Naive thymus-derived CD4-positive, alpha-beta T cell (primary cell): ENCODE measurements at places on chromosomes 2 and 18. TPM values are rescaled to one million over a fixed set of nuclear protein-coding genes. Genes with fewer than 3 reads are reported as not detected.

LAMA3 gene
- polyA plus RNA-seq: not detected

POTEE gene
- polyA plus RNA-seq: 0.08 TPM

CXCR4 gene
- 368 TPM for polyA plus RNA-seq

AGAP1 gene
- not detected for polyA plus RNA-seq

RAB6C gene
- not detected for polyA plus RNA-seq

SLC4A3 gene
- not detected for polyA plus RNA-seq

DNAH7 gene
- polyA plus RNA-seq: not detected

TWIST2 gene
- not detected for polyA plus RNA-seq

ZNF519 gene
- 10.4 TPM for polyA plus RNA-seq

DNA sequence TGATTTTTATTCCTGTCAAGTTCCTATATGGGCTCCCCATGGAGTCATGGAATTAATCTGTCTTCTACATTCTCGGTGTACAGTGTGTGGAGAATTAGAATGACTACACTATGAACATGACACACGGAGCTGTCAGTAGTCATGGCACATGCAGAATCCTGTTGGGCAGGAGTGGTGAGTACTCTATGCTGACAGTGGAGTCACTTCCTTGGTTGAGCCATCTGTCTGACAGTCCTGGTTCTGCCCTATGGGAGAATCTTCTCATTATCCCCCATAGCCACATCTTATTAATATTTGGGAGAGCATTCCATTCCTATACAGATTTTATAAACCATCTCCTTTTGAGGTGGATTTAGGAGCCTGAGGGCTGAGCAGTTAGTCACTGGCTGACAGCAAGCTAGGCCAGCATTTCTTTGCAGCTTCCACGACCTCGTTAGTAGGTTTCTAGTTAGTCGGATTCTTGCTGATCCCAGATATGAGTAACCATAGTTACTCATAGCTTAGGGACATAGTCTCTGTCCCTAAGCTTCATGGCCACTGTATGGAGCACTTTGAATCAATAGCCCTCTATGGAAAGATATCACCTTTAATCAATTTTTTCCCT lies 90.6 kb downstream of the MDH1 start:
- no peak for DNase-seq

DNA sequence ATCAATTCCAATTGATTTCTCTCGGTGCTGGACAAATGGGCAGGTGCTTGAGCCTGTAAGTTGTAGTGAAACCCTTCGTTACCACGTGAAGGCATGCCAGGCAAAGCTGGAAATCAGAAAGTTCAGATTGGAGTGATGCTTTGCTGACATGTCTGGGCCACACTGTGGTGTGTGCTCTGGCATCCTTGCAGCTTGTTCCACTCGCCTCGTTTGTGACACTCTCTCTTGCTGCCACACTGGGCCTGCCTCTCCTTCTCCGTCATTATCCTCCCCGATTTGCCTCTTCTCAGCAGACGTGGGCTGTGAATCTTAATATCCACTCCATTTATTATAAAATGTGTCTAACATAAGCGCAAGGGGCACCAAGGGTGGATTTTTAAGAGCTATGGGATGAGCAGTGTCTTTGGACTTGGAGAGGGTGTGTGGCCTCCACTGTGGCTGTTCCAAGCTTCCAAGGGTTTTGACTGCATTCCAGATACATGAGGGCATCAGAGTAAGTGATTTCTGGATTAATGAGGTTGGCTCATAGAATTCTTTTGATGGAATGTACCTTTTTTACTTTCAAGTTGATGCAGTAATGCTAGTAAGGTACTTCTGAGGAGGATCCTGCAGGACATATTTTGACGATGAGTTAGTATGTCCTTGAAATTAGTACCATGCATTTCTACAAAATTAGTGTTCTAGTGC lies 238.8 kb downstream of the TPGS2 start:
- no peak for DNase-seq

DNA sequence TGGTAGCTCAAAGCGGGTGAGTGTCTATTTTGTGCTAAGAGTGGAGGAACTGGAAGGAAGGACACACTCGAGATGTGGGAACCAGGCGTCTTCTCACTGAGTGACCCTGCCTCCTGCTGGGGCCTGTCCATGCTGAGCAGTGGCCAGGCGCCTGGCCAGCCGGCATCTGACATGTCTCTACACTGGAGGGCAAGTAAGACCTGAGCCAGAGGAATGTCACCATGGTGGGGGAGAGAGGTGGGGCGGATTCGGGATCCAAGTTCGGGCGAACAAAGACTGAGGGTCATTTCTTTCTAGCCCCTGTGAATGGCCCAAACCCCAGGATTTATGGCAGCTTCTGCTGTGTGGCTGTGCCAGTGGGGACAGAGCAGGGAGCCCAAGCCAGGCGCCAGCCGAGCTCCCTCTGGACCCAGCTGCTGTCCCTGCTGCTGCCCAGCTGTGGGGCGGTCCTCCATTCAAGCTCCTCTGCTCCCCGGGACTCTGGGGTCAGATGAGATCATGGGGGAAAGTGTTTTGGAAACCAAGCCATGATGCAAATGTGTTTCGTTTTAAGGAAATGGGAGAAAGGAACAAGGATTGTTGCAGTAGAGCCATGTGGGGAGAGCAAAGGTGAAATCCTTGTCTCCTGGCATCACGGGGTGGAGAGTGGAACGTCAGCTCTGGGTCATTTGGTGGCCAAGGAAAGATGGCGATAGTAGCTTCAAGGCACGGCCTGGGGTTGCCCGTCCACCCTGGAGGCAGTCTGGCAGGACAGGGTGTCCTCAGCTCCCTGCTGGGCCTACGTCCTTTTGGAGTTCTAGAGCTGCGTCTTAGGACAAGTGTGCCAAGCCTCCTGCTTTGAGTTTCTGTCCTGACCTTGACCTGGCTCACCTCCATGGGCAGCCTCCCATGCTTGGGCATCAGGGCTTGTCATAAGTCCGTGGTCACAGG lies 8.1 kb downstream of the ACKR3 start:
- DNase-seq: no peak

GRCh38 chr2:77721593-77721992 lies 199.4 kb upstream of the LRRTM4 start:
- no peak for DNase-seq

- no peak for DNase-seq
These were observed 28.4 kb downstream of the IMPA2 start for GRCh38 chr18:12009581-12010140.

DNA sequence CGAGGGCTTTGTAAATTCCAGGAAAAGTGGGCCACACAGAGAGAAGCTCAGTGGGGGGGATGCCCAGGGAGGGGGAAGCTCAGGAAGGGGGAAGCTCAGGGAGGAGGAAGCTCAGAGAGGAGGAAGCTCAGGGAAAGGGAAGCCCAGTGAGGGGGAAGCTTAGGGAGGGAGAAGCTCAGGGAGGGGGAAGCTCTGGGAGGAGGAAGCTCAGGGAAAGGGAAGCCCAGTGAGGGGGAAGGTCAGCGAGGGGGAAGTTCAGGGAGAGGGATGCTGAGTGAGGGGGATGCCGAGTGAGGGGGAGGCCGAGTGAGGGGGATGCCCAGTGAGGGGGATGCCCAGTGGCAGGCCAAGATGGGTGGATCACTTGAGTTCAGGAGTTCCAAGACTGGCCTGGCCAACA lies 821 bp upstream of the CHRNG start:
- DNase-seq: no peak

DNA sequence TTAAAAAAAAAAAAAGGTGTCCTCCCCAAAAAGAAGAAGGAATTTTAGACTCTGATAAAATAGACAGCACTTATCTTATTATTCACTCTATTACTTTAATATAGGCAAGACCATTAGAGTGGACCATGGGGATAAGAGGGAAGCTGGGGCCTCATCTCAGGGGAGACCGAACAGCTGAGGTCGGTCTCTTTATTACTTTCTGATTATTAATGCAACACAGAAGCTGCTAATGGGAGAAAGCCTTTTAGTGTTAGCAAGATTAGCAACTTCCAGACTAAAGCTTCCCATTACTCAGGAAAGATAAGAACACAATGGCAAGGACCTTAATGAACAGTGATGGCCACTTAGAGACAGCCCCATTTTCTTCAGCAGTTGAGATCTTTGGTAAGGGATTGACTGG lies 135.5 kb downstream of the TMEFF2 start:
- no peak for DNase-seq

GRCh38 chr2:122737429-122738077 lies 982.1 kb downstream of the TSN start:
- DNase-seq: no peak

DNA sequence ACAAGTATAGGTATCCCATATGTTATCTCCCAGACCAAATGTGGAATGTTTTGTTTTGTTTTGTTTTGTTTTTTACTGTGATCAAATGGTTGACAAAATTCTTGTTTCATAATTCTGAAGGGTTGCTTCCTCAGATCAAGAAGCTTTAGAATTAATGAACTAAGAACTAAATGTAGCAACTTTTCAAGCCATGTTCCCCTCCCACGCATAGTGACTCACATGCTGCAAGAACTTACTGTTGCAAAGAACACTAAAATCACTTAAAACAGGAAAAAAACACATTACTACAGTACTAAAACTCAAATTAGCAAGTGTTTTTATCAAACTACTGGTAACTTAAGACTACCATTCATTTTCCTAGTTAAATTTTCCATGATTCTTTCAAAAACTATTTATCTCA lies 30.6 kb downstream of the HNRNPLL start:
- DNase-seq: no peak

- DNase-seq: no peak
These were observed 67.2 kb upstream of the NABP1 start for GRCh38 chr2:191610756-191611155.

DNA sequence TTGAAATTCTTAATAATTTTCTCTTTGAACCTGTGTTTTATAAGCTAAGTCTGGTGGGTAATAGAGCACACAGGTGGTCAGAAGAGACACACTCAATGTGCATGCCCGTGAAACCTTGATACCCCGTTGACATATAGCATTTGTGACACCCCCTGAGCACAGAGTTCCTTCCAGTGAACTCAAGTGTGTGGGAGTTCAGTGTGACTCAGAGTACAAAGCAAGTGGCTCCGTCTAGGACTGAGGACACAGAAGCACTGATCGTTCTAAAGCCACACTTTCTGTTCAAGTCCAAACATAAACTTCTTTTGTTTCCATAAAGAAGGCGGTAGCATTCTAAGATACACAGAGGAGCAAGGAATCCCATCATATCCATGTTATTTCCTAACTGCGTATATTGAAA lies 523.6 kb downstream of the PID1 start:
- no peak for DNase-seq

- no peak for DNase-seq
These were observed at the start of gene HOXD10 for GRCh38 chr2:176115883-176116813. HOXD10 (plus strand) TSS chr2:176116778; CDS start chr2:176116834, 56 bp downstream.

- no peak for DNase-seq
These were observed 225.3 kb downstream of the AGPS start for GRCh38 chr2:177617849-177618248.

- DNase-seq: no peak
These were observed 9.1 kb upstream of the RAX start for GRCh38 chr18:59282341-59282740.

DNA sequence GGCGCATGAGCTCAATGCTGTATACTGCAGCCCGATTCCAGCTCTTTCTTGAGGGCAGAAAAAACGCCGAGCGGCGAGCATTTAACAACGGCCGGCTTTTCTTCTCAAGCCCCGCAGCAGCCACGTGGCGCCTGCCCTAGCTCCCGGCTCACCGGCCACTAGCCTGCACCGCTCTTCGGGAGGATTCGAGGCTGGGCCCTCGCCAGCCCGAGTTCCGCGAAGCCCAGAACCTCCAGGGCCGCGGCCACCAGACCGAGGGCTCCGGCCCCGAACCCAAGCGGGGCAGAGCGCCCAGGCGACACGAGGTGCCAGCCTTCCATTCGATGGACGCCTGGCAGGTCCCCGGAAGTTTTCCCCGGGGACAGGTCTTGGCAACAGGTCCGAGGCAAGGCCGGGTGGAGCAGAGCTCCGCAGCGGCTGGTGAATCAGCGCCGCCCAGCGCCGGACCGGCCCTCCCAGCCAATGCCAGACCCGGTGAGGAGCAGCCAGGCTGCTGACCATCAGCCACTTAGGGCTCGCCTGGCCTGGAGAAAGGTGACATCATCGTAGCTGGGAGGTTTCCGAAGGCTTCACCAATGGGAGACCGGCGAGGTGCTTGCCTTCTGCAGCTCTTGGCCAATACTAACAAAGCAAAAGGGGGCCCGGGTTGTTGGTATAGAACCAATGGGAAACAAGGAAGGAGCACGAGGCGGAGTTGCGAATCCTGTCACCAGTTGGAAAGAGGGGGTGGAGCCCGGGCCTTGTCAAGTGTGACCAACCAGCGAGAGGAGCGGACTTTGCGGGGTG lies 552 bp upstream of the MXD1 start:
- DNase-seq: no peak

GRCh38 chr18:39571511-39571910 lies 2005.9 kb upstream of the CELF4 start:
- DNase-seq: no peak

GRCh38 chr18:27483276-27483675 lies 298.2 kb upstream of the CHST9 start:
- DNase-seq: no peak

DNA sequence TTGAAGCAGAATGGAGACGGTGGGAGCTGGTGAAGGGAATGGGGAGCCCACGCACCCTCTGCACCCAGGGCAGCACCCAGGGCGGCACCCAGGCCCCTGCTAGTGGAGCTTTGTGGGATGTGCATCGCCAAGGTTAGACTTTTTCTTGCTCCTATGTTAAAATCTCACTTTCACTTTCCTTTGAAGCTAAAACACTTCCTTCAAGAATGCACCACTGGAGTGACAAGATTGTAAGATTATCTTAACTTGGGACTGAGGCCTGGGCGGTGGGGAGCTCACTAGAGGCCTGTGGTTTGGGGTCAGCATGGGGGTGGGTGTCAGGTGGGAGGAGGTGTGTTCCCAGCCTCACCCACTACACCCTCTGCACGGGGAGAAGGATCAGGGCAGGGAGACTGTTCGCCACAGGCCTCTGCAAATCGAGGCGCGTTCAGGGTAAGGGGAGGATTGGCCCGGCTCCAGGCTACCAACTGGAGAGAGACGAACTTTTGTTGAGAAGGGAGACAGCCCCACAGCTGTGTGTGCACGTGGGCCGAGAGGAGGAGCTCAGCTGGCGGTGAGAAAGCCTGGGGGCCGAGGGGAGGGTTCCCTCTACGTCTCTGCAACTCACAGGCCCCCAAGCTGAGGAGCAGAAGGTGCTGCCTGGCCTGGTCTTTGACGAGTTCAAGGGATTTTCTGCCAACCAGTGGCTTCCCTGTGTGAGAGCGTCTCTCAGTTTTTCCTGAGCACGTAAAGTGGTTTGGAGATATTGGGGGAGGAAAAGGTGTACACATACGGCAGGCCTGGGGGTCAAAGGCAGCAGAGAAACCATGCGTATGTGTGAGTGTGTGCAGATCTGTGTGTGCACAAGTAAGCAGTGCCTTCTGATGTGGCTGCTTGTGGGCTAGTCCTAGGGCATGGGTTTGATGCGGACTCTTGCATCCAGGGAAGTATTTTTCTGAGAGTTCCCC lies 147.7 kb downstream of the KLHL29 start:
- peak; percentile 30 for DNase-seq

GRCh38 chr18:76995896-76996295 lies 136.7 kb downstream of the MBP start:
- no peak for DNase-seq

DNA sequence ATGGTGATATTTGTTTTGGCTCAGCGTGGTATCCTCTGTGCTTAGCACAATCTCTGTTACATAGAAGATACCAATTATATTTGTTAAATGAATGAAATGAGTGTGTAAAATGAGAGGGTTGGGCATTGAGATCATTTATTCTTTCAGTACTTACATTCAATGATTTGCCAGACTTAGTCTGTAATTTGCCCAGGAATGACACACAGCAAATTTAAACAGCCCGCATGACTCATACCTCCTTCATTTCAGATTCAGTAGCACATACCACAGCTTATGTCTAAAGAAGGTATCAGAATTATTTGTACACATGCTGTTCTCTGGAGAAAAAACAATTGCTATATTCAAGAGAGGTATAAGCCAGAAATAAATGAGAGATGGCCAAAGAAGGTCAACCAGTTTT lies 37.0 kb downstream of the KLHL14 start:
- no peak for DNase-seq
